CD4-positive, alpha-beta T cell (primary cell): ENCODE measurements at places on chromosomes 7 and 10.

DNA sequence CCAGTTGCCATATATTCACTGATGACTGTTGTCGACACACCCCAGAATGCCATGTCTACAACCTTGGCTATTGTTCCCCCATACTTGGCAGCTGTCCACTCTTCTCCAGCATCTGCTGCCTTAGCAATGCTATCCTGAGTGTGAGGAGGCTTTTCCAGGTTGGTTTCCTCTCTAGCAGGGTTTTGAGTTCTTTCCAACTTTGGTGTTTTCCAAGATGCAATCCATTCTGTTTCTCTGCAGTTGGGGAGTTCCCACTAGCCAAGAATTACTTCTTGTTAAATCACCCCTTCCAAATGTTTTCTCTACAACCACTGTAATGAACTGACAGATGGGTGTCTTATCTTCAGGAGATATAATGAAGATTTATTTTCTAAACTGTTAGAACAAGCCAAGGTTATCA lies 617.4 kb downstream of the CCSER2 start:
- DNase-seq = no peak
- H3K4me3 ChIP-seq = no peak overlapping the region
- no peak overlapping the region for H3K27ac ChIP-seq
- no peaks in the 10 kb centered on the region for H3K27me3 ChIP-seq
- no peaks in the 10 kb centered on the region for H3K4me1 ChIP-seq
- H3K36me3 ChIP-seq = no peaks in the 10 kb centered on the region

DNA sequence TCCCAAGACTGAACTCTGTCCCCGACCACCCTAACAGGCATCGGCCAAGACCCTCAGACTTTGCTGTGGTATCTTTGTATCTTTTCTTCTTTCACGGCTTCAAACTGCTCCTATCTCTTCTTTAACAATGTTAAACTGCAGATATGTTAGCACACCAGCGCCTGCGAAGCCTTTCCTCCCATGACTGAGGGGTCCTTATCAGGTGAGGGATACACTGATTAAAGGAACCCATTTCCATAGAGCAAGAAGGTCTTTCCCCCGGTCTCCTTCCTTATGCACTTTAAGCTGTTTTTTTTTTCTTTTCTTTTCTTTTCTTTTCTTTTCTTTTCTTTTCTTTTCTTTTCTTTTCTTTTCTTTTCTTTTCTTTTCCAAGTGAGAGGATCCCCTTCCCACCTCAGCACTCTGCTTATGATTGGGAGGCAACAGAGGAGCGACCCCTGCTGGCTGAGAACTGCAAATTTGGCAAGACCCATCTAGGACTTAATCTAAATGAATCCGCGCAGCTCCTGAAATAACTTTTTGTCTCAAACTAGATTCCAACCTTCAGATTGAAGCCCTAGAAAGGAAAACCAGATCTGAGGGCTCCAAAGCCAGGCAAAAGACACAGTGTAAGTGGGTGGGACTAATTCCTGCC lies 109.9 kb downstream of the ITGB8 start:
- no peaks in the 10 kb centered on the region for H3K4me1 ChIP-seq
- H3K27ac ChIP-seq = no peak overlapping the region
- H3K27me3 ChIP-seq = no peaks in the 10 kb centered on the region
- no peaks in the 10 kb centered on the region for H3K36me3 ChIP-seq
- DNase-seq = no peak

DNA sequence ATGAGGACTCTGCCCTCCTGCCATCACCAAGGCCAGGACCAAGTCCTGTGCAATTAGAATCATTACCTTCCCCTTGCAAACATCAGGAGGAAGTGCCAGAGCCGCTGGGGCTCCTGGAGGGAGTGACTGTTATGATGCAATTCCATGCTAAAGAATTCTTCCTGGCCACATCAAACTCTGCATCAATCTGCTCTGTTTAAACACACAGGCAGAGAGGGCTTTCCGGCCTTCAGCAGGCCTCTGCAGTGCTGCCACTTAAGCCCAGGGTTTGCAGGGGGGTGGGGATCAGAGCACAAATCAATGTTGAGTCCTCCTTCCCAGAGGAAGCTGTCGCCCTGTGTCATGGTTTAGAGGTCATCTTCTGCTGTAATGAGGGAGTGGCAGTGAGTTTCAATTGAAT lies 58.1 kb downstream of the CTBP2 start:
- H3K36me3 ChIP-seq = no peaks in the 10 kb centered on the region
- no peak overlapping the region for H3K4me3 ChIP-seq
- no peaks in the 10 kb centered on the region for H3K4me1 ChIP-seq
- no peak overlapping the region for H3K27ac ChIP-seq
- DNase-seq = no peak

- no peaks in the 10 kb centered on the region for H3K4me1 ChIP-seq
- DNase-seq = no peak
- no peaks in the 10 kb centered on the region for H3K36me3 ChIP-seq
- no peaks in the 10 kb centered on the region for H3K27me3 ChIP-seq
Observed at GRCh38 chr10:130014263-130015074, 50.4 kb upstream of the EBF3 start.

DNA sequence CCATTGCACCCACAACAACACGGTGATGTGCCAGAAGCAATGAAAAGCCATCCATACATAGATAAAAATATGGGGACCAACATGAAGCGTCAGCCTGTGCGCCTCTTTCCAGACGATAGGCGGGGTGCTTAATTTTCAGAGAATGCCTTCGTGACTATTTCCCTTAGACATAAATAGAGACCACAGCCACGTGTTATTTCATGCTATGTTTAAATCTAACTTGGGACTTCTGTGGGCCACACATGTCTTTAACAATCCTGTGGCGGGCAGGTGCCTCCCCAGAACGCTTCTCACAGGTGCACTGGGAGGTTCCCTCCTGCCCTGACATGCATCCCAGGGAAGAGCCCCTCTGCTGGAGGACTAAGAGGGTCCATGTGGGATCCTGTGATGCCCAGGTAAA lies 259.7 kb downstream of the ADARB2 start:
- H3K27ac ChIP-seq = no peak overlapping the region
- H3K4me1 ChIP-seq = no peaks in the 10 kb centered on the region
- no peaks in the 10 kb centered on the region for H3K27me3 ChIP-seq
- H3K4me3 ChIP-seq = no peak overlapping the region

DNA sequence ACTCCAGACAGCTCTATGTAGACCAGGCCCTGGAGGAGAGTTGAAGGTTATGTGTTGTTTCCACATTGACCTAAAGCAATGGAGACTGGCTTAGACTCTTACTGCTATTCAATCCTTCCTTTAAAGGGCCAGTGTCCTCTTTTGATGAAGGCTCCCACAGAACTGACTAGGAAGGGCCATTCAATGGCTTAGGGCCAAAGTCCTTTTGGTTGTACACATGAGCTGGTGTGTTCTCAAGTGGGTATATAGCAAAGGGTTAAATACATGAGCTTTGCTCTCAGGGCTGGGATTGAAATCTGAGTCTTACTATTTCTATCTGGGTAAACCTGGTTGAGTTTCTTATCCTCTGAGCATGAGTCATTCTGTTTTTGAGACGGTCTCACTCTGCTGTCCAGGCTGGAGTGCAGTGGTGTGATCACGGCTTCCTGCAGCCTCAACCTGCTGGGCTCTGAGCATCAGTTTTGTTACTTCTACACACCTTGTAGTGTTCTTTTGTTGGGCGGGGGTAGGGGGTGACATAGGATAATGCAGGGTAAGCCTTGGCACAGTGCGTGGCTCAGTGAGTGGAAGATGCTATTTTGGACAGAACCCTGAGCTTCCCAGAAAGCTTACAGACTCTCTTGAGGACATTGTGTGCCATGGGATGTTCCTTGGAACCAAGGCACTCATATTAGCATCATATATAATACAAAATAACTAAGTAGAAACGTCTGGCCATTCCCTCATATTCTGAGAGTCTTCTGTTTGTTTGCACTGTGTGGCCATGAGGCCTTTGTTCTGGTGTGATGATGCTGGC lies 90.1 kb downstream of the ABCC2 start:
- H3K27me3 ChIP-seq = peaks cover 43% of the 10 kb centered on the region
- H3K27ac ChIP-seq = no peak overlapping the region
- H3K4me3 ChIP-seq = no peak overlapping the region

GRCh38 chr7:127918130-127918529 lies 113.1 kb downstream of the LRRC4 start:
- no peak for DNase-seq
- no peak overlapping the region for H3K4me3 ChIP-seq

GRCh38 chr10:7512487-7512886 lies 101.7 kb upstream of the SFMBT2 start:
- H3K36me3 ChIP-seq = no peaks in the 10 kb centered on the region
- H3K4me1 ChIP-seq = peaks cover 28% of the 10 kb centered on the region
- no peak for DNase-seq
- H3K27ac ChIP-seq = no peak overlapping the region
- no peak overlapping the region for H3K4me3 ChIP-seq

GRCh38 chr7:474605-475424 lies 44.8 kb downstream of the PDGFA start:
- no peaks in the 10 kb centered on the region for H3K36me3 ChIP-seq
- peaks cover 10% of the 10 kb centered on the region for H3K4me1 ChIP-seq
- H3K27ac ChIP-seq = no peak overlapping the region
- H3K4me3 ChIP-seq = no peak overlapping the region

DNA sequence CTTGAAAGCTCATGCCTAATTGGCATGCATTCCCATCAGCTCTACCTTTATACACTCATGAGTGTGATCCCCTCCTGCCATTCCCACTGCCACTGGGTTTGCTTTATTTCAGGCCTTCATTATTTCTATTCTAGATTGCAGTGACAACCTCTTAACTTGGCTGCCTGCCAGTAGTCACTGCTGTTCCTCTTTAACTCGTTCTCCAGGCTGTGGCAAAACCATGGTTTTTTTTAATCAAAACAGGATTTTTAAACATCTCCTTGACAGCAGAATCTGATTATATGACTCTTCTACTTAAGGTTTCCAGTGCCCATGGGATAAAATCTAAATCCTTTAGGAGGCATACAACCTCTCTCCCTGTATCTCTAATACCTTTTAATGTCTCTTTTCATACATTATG lies 223.7 kb upstream of the PCDH15 start:
- H3K4me1 ChIP-seq = no peaks in the 10 kb centered on the region
- no peaks in the 10 kb centered on the region for H3K27me3 ChIP-seq
- no peak overlapping the region for H3K27ac ChIP-seq

DNA sequence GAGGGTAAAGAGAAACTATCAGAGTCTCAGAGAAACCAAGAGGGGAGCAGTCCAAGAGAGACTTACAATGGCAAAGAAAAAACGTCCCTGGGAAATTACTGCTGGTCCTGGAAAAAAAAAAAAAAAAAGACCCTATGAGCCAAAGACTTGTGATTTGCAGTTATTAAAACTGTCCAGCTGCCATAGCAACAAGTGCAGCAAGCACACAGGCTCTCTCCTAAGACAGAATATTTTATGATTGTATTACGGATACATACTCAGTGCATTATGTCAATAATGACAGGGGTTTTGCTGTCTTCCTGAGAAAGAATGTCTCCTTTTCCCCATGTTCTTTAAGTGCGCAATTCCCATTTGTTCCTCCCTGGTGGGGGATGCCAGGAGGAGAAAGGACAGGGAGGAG lies 178.5 kb downstream of the GPAM start:
- no peak overlapping the region for H3K27ac ChIP-seq
- no peaks in the 10 kb centered on the region for H3K36me3 ChIP-seq
- H3K4me3 ChIP-seq = no peak overlapping the region
- H3K4me1 ChIP-seq = no peaks in the 10 kb centered on the region
- no peaks in the 10 kb centered on the region for H3K27me3 ChIP-seq

DNA sequence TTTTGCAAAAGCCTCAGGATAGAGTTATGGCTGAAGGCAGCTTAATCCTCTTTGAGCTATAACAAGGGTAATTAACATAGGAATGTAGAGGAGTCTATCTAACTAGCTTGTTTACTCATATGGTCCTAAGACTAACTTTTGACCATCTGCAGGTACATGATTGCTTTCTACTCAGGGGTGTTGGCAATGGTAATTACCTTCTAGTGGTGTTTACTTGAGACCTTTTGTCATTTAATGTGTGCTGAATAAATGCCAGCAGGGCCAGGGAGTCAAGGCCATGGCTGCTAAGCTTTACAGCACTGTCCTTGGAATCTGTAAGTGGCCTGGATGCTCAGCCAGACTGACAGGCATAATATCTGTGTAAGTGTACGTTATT lies 1325.0 kb downstream of the XPNPEP1 start:
- H3K4me3 ChIP-seq = no peak overlapping the region
- H3K27me3 ChIP-seq = no peaks in the 10 kb centered on the region
- no peak overlapping the region for H3K27ac ChIP-seq
- H3K4me1 ChIP-seq = no peaks in the 10 kb centered on the region

GRCh38 chr7:102322202-102322715 lies 34.0 kb downstream of the SPDYE6 start:
- DNase-seq = no peak
- H3K4me3 ChIP-seq = no peak overlapping the region
- peaks cover 4% of the 10 kb centered on the region for H3K27me3 ChIP-seq
- H3K27ac ChIP-seq = no peak overlapping the region
- H3K4me1 ChIP-seq = no peaks in the 10 kb centered on the region
- H3K36me3 ChIP-seq = no peaks in the 10 kb centered on the region

DNA sequence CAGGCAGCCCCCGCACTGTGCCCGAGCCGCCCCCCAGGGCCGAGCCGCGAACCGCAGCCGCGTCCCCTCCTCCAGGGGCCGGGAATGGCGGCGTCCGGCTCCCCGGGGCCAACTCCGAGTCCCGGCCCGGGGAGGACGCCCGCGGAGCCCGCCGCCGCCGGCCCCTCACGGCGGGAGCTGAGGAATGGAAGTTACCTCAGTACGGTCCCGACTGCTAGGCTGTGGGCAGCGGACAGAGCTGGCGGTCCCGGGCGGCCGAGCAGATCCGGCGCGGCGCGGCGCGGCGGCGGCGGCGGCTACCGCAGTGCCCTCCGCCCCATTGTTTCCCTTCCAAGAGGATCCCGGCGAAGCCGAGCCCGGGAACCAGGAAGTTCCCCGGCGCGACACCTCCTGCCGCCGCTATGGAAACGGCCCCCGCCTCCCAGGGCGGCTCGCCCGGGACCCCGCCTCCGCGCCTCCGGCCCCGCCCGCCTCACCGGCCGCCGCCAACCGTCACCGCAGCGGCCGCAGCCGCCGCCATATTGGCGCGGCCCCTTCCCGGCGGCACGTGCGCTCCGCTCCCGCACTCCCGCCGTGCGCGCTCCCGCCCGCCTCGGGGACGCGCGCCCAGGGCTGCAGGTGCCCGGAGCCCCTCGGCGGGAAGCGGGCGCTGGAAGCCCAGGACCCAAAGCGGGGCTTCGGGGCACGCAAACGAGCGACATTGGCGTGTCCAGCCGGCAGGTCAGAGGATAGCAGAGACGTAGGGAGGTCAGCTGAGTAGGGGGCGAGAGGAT lies at the start of gene USP6NL:
TSS of gene USP6NL (minus strand) at position 403 of the 773 bp plus-strand sequence. CDS start 14,016 bp downstream, outside the sequence.
- peaks cover 14% of the 10 kb centered on the region for H3K4me1 ChIP-seq
- no peak within 1 kb of the TSS for H3K27ac ChIP-seq
- peak; percentile 81 for DNase-seq
- H3K36me3 ChIP-seq = no peaks in the 10 kb centered on the region
- H3K4me3 ChIP-seq = peak within 1 kb of the TSS; percentile 76

DNA sequence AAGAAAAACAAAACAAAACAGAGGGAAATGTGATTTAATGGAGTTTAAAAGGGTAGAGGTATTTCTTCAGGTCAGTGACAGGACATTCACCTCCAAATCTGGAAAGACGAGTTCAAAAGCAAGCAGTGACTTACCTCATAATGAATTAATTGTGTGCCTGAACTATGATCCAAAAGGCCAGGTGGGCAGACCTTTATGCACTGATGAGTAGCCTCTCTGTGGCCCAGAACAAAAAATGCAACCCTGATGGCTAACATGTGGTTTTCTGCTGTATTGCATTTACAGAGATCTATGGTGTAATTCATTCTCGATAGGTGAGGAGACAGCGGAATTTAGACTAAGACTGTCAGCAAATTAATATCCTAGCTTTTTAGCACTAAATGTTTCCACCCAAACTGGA lies 142.0 kb downstream of the HDAC9 start:
- no peak overlapping the region for H3K27ac ChIP-seq
- H3K27me3 ChIP-seq = no peaks in the 10 kb centered on the region
- H3K4me1 ChIP-seq = no peaks in the 10 kb centered on the region
- DNase-seq = no peak
- H3K36me3 ChIP-seq = no peaks in the 10 kb centered on the region
- H3K4me3 ChIP-seq = no peak overlapping the region
